Right ventricle myocardium inferior (tissue), 1 donor: ENCODE measurements at places on chromosomes 4 and X. TPM values are rescaled to one million over a fixed set of nuclear protein-coding genes. Genes with fewer than 3 reads are reported as not detected.

DNA sequence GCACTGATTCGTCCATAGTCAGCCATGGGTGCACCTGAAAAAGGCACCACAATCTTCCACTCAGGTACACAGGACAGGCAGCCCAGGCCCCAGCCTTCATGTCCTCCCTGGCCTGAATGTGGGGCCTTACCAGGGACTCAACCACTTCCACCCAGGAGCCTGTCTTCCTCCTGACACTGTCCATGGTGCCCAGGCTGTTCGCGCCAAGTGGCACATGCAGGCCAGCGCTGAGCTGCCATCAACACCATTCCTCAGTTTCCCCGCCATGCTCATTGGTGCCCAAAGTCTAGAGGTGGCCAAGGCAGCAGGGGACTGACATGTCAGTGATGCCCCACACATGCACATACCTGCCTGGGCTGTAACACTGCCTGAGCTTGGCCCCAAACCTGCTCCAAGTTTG is 322.2 kb upstream of the POU3F4 start:
- no peak for DNase-seq

DNA sequence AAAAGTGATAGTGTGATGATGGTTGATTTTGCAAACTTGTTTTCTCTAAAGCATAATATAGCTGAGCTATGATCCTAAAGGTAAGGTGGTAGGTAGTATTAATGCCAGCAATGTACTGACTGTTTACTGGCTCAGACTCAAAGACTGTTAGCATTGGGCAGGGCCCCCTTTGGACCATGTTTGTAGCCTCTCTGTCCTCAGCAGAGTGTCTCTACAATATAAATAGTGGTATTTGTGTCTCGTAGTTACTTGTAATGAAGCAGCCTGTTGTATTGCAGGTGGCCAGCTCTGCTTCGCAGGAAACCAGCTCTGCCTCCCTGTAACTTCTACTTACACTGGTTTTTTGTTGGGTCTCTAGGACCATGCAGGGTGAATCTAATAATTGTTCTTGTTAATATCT is 70.5 kb downstream of the ARHGAP10 start:
- no peak for DNase-seq

- no peak for DNase-seq
These were observed 296.3 kb upstream of the KLF3 start for GRCh38 chr4:38367642-38368174.

DNA sequence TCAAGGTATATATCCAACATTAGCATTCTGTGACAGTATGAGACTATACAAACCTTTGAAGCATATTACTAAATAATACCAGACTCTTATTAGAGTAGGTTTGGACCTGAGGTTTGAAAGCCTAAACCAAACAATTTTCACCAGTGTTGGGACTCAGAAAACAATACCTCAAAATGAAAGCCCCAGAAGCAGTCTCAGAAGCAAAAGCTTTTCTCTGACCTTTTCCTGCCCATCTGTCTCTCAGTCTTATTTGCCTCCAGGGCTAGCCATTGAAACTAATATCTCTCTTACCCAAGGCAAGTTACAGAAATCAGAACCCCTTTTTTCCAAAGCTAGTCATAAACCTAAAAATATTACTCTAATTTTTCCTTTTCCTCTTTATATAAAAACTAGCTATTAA is 163.3 kb downstream of the PTCHD1 start:
- no peak for DNase-seq

DNA sequence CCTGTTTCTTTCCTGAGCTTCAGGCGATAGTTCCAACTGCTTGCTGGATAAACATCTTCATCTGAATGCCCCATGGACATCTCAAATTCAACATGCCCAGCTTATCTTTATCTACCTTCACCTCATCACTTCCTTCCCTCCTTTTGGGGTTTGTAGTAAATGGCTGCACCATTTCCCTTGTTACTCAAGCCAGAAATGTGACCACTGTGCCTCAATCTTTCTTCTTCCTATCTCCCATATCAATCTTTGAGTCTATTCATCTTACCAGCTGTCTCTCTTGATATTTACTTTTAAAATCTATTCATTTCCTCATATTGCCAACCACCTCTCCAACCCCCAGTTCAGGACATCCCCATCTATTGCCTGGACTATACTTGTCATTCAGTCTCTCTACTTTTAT is 155.4 kb downstream of the PPA2 start:
- DNase-seq: no peak

- DNase-seq: no peak
These were observed 97.2 kb upstream of the GALNTL6 start for GRCh38 chr4:171715973-171716372.

DNA sequence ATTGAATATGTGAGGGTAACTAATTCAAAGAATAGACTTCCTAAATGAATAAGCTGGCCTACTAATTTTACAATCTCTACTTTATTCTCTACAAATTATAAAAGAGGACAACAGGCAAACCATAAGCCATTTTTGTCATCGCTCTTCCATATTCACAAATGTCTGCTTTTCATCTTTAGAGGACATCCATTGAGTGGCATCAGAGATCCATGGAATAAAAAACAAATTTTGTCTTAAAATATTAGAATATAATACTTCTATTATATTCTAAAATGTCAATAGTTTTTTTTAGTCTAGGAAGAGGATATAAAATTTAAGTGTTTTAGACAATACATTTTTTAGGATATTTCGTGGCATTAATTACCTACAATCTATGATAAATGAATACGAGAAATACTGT is 300.9 kb upstream of the TACR3 start:
- no peak for DNase-seq

- DNase-seq: no peak
These were observed 831.5 kb downstream of the STIM2 start for GRCh38 chr4:27692158-27692557.

DNA sequence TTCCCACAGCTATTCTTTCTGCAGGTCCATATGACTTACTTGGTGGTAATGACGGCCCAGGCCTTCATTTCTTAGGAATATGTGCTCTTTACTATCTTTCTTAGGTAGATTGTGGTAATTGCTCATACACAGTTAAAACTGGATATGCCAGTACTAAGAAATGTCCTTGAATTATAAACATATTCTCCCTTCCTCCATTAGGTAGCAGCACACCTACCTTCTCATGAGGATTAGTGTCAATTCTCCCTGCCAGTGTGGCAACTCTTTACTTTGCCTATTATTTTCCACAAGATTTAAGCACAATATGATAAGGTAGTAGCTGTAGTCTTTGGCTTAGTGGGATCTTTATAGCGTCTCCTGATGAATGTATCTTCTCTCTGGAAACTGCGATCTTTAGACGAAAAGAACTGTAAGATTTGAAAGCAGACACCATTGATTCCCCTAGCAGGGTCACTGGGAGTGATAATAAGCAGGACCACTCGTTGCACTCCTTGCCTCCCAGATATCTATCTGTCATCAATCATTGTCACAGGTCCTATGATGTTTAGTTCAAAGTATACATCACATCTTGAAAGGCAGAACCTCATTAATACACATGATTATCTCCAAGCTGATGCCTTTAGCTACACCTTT is 1240.7 kb downstream of the C4orf33 start:
- no peak for DNase-seq

- peak; percentile 86 for DNase-seq
These were observed 5.6 kb upstream of the KANTR start for GRCh38 chrX:53088136-53088974.

GRCh38 chr4:80446248-80446647 is 110.7 kb downstream of the CFAP299 start:
- DNase-seq: no peak

- DNase-seq: no peak
These were observed 15.7 kb downstream of the OFD1 start for GRCh38 chrX:13750204-13750603.

GRCh38 chr4:102823897-102824296 is 3.5 kb downstream of the UBE2D3 start:
- no peak for DNase-seq

- DNase-seq: no peak
These were observed 304.9 kb upstream of the RPS6KA3 start for GRCh38 chrX:20571611-20572010.

GRCh38 chr4:94561249-94562024 is 109.7 kb downstream of the PDLIM5 start:
- no peak for DNase-seq

- DNase-seq: peak; percentile 55
These were observed 13.6 kb upstream of the ABLIM2 start for GRCh38 chr4:8171984-8172924.

GRCh38 chrX:70166601-70167590 is 10.4 kb upstream of the DGAT2L6 start:
- DNase-seq: no peak

- no peak for DNase-seq
These were observed 56.2 kb upstream of the GPRIN3 start for GRCh38 chr4:89363786-89364185.

DNA sequence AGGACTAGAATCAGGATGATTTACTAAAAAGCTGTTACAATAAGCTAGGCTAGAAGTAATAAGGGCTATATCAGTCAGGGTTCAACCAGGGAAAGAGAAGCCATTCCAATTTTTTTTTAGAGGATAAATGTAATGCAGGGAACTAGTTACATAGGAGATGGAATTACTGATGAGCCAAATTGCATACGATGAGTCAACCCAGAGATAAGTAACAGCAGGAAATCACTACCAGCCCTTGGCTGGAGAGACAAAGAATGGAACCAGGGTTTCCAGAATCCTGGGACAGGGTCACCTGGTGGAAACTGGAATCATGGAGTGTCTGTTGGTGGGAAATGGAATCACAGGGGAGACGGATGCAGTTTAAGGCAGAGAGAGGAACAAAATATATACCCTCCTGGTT is 13.1 kb upstream of the MAGEA4 start:
- DNase-seq: no peak

DNA sequence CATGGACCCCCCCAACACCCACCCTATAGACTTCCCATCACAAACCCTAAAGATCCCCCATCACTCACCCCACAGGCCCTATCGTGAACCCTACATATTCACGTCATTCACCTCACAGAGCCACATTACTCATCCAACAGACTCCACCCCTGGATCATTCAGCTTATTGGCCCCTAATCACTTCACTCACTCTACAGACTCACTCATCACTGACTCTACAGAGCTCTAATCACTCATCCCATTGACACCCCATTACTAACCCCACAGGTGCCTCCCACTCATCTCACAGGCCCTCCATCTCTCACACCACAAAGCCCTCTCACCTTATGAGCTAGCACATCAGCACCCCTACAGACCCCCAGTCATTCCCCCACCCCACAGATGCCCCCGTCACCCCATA is 6.3 kb upstream of the TBC1D25 start:
- DNase-seq: no peak

DNA sequence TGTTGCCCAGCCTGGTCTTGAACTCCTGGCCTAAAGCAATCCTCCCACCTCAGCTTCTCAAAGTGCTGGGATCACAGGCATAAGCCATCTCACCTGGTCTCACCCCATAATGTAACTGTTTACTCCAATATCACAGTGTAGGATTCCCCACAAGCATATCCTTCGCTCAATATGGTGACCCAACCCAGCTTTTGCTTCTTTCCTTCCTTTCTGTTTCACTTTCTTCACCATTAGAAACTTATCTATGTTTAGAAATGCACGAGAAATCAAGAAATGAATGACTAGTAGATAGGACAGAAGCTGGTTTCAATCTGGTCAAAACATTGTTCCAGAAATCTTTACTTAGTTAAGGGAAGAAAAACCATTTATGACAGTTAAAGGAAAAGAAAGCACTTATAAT is 18.9 kb downstream of the TSPAN5 start:
- DNase-seq: no peak

DNA sequence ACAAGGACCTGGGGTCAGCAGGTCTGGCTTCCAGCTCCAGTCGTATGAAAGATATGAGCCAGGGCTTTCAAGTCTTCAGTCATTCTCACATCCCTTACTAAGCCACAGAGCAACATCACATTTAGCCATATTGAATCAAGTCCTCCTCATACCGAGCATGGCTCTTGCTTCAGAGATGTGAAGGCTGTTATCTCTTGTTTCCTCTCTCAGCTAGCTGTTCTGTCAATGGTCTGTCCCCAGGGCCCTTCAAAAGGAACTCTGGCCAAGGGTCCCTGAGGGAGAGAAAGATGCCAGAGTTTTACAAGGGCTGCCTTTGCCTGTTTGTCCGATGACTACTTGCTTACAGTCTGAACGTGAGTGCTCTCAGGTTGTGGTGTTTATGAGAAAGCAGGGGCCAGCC is 30.5 kb downstream of the DOCK11 start:
- DNase-seq: no peak

DNA sequence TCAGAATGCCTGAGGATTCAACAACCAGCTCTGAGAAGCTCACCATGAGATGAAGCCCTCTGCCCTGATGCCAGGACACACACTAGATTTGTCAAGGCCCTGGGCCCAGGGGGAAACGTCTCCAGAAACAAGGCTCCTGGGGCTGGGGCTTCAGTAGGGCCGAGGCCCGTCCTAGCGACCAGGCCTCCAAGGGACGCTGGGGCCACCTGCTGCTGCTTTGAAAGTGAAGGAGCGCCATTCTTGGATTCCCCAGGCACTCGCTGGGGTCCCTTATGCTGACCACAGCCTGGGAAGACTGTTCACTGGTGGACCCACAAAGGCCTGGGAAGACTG is 23.9 kb downstream of the PDE6B start:
- peak; percentile 23 for DNase-seq

The CD40LG gene
- total RNA-seq: not detected

The DMRTC1 gene
- total RNA-seq: not detected

The BGN gene
- 42.2 TPM for total RNA-seq

The LAP3 gene
- 56.9 TPM for total RNA-seq

The TEX13D gene
- total RNA-seq: not detected

The SPIN3 gene
- total RNA-seq: 3.1 TPM

The SSX3 gene
- not detected for total RNA-seq

The SULT1E1 gene
- not detected for total RNA-seq

The AFM gene
- total RNA-seq: not detected

The SPON2 gene
- total RNA-seq: 22.6 TPM
